Tongue (tissue), 3 donors: ENCODE measurements at places on chromosomes 2 and 18. TPM values are rescaled to one million over a fixed set of nuclear protein-coding genes. Genes with fewer than 3 reads are reported as not detected.
A peak's percentile ranks its signal among the peaks of the same experiment; 100 is the strongest.

SCLY gene
- 21.2 TPM for total RNA-seq

TMEM163 gene
- total RNA-seq, result 0.72 TPM

ANKRD23 gene
- 96.8 TPM for total RNA-seq

DNA sequence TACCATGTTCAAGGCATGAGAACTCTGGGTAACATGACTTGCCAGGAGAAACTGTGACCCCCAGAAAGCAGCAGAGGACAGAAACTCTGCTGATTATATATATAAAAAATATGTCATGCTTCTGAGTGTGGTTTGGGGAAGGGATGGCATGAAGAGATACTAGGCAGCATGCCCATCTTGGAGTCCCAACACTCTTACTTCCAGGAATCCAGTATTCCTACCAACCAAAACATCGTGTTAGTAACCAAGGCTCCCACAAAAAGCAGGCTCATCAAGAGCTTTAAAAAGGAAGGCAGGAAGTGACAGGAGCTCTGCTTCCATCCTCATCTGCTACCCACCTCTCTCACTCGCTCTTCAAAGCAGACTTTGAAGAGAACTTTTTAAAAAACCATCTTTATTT, 31.6 kb upstream of the TWIST2 start:
- no peak for DNase-seq

GRCh38 chr2:215811409-215812345, 201.7 kb downstream of the MREG start:
- no peak for DNase-seq

GRCh38 chr2:171996021-171996420, 3.7 kb upstream of the METAP1D start:
- DNase-seq, result no peak

GRCh38 chr2:73293534-73294171, at the start of gene EGR4:
Gene EGR4 (minus strand): TSS chr2:73293548. CDS start chr2:73293317, 231 bp downstream.
- peak; percentile 46 for DNase-seq

GRCh38 chr2:203578759-203579643, 43.9 kb upstream of the RAPH1 start:
- peak; percentile 52 for DNase-seq

- peak; percentile 76 for DNase-seq
These were observed 142.8 kb downstream of the NDUFA10 start for GRCh38 chr2:239882331-239882732.

GRCh38 chr2:86704459-86704971, 15.6 kb upstream of the RMND5A start:
- DNase-seq, result peak; percentile 12

DNA sequence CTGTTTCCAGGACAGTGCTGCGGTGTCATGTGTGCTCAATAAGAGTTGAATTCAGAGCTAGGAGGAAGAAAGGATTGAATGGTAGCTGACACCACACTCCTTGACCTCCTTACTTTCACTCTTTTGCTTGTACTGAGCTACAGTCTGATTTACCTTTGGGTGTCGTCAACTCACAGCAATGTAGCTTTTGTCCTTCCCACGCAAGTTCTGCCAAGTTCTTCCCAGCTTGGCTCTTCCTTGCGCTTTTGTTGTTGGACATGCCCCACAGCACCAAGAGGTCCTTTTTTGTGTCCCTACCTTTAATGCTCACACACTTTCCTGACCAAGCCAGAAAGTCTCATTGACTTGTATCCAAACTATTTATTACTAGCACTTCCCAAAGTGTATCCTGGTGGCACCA, 38.3 kb upstream of the ITGB6 start:
- DNase-seq, result no peak

- peak; percentile 77 for DNase-seq
These were observed 344.6 kb downstream of the ARHGAP15 start for GRCh38 chr2:143473820-143474219.

- peak; percentile 92 for DNase-seq
These were observed at the start of gene COL5A2 for GRCh38 chr2:189179570-189179950. Gene COL5A2 (minus strand): TSS chr2:189179761. CDS start chr2:189179604, 157 bp downstream.

- DNase-seq, result no peak
These were observed 121.4 kb upstream of the TTC27 start for GRCh38 chr2:32506446-32506845.
